ENCODE measurements at places on chromosomes 7 and 10. TPM values are rescaled to one million over a fixed set of nuclear protein-coding genes. Genes with fewer than 3 reads are reported as not detected.

RSU1 gene
- 92.1 TPM for total RNA-seq

SRGN gene
- total RNA-seq, result 77.1 TPM

CH25H gene
- total RNA-seq, result 0.36 TPM

ADK gene
- total RNA-seq, result 32.7 TPM

EPHB6 gene
- 0.50 TPM for total RNA-seq

ITIH2 gene
- 0.31 TPM for total RNA-seq

FXYD4 gene
- not detected for total RNA-seq

CDK14 gene
- 0.14 TPM for total RNA-seq

OR2A1 gene
- not detected for total RNA-seq

CREB5 gene
- 3.6 TPM for total RNA-seq

EVX1 gene
- 0.14 TPM for total RNA-seq

PRKG1 gene
- not detected for total RNA-seq

HOGA1 gene
- 1.8 TPM for total RNA-seq

SLC13A1 gene
- total RNA-seq, result not detected

SPDYE11 gene
- total RNA-seq, result not detected

STAG3 gene
- 0.23 TPM for total RNA-seq

TMEM176B gene
- 0.15 TPM for total RNA-seq

CALCR gene
- total RNA-seq, result not detected

OR2F2 gene
- not detected for total RNA-seq

VWA2 gene
- total RNA-seq, result not detected

COBL gene
- 4.1 TPM for total RNA-seq

MYO1G gene
- total RNA-seq, result 0.16 TPM

FGL2 gene
- not detected for total RNA-seq

VSTM4 gene
- 0.39 TPM for total RNA-seq

HDAC9 gene
- total RNA-seq, result 0.25 TPM

ZNF777 gene
- 22.0 TPM for total RNA-seq

ZCWPW1 gene
- total RNA-seq, result 1.5 TPM
